ENCODE measurements at places on chromosomes 11 and 22.
A peak's percentile ranks its signal among the peaks of the same experiment; 100 is the strongest.

GRCh38 chr11:5507177-5507932, 2.4 kb downstream of the UBQLN3 start:
- no peak for DNase-seq

DNA sequence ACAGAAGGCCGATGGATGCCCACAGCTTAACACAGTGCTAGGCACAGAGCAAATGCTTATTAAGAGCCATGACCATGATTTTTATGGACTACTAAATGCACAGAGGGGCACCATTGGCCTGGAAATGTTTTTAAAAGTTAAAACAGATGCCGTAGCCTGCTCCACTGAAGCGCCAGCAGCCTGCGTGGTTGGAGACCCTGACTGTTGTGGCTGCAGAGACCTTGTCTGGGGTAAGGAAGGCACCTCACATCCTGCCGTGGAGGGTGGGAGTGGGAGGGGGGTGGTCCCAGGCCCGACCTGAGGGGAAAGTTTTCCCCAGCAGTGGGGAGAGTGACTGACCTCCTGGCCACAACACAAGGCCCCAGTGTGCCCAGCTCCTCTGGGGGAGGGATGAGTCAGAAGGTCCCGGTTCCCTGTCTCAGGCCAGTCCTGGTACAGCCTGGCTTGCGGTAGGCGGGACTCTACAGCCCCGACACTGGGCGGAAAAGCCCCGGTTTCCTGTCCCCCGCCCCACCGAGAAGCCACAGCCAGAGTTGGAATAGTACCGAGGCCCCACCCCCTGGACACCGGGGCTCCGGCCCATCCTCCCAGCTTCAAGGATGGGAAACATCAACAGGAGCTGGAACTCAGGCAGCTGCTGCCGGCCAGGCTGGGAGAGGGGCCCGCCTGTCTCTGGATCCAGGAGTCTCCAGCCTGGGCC, 7.0 kb downstream of the CHST1 start:
- no peak for DNase-seq

GRCh38 chr11:63635762-63636465, 21.7 kb upstream of the PLAAT3 start:
- DNase-seq: peak; percentile 33

GRCh38 chr11:126280595-126280994, 2.3 kb upstream of the TIRAP start:
- DNase-seq: no peak

GRCh38 chr11:128757235-128757711, 63.4 kb downstream of the FLI1 start:
- peak; percentile 35 for DNase-seq

- DNase-seq: no peak
Measured at GRCh38 chr11:19419021-19419750, 178.4 kb upstream of the E2F8 start.

- no peak for DNase-seq
Measured at GRCh38 chr11:118783724-118784495, 7.1 kb downstream of the DDX6 start.

- DNase-seq: no peak
Measured at GRCh38 chr11:17368551-17368950, 17.0 kb downstream of the NCR3LG1 start.

DNA sequence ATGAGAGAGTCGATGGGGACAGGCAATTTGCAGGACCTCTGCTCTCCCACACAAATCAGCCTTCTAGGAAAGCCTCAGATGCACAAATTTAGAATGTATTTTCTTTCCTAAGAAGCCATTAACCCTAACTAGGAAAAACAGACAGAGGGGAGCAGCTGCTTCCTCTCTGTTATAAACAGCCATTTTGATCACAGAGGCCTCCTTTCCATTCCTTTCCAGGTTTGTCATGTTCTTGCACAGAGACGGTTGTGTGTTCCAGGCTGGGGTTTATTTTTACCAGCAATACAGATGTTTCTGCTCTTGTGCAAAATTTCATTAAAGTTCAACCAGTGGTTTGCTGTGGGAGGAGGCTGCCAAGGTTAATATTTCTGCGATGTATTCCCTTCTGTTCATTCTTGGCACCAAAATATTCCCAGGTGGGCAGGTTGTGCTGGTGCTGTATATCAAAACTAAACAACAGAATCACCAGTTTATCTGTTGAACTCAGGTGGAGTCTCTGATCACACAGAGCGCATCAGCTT, 90.2 kb downstream of the NAV2 start:
- DNase-seq: no peak

DNA sequence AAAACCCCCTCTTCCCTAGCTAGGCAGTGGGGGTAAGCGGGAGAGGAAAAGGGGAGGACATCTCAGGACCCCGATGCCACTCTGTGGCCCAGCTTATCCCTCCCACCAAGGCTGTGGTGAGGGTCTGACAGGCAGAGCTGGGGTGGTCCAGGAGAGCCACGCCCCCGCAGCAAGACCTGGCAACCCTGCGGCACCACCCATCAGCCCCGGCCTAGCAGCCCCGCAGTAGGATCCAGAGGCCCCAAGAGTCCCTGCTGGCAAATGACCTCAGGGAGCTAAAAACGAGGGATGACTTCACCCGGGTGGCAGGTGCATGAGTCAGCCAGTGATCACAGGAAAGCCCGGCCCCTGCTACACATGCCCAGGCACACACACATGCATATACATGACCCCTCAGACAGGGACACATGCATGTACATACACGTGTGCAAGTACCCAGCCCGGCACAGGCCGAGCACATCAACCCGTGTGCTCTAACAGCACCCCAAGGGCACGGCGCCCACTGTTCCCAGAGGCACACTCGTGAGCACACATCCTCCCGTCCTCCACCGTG, 32.3 kb downstream of the ARVCF start:
- DNase-seq: no peak

DNA sequence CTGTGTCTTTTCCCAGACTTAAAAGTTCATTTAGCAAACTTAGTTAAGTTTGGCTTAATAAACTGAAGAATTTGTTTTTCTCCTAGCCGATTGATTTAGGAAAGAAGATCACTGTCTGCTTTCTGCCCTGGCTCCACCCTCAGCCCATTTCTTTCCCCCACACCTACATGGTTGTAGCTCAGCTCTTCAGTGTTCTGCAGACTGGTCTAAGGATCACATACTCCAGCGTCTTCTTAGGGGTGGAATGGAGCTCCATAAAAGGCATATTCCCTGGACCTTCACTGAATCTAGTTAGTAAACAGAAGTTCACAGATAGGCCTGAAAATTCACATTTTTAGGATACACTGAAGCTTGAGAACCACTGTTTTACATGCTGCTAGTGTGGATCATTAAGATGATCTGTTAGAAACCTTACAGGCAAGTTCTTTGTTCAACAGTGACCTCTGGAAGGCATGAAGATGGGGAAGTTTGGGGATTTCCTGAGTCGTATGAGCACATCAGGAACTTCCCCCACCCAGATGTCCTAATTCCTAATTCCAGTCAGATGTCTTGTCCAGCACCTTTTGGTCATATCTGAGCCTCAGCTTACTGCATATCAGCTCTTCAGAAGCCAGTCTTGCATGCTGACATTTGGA, 16.8 kb downstream of the PIWIL4 start:
- DNase-seq: no peak

- no peak for DNase-seq
Measured at GRCh38 chr11:64089493-64089892, 53.8 kb downstream of the FLRT1 start.

DNA sequence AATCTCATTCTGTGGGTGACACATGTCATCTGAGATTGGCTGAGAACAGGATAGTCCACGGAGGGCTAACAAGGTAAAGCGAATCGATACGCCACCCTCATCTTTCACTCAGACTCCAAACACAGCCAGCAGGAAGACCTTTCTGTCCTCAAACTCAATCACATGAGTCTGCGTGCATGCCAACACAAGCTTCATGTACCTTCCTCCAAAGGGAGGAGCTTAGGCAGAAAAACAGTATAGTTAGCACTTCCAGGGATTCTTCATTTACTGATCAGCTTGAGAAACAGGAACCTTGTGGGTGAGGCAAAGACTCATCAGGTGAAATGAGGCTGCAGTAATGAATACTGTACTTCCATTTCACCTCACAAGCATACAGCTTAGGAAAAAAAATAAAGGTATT, 767.1 kb upstream of the API5 start:
- DNase-seq: no peak

DNA sequence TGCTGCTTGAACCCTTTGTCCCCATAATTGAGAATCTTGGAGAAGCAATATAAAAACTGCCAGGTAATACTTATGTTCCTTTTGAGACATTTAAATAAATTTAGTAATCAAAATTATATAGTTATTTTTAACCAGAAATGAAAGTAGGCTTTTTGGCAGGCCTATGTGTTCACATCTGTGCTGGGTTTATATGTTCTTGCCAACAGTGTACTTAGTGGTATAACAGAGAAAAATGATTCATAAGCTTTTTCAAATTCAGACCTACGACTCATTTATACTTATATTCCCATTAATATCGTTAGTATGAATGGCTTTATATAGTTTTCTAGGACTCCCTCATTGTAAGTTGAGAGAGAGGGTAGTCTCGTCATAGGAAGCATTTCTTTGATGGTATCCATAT, 79.0 kb downstream of the DDX10 start:
- DNase-seq: no peak

GRCh38 chr22:20937031-20937793, 20.0 kb downstream of the CRKL start:
- DNase-seq: no peak

DNA sequence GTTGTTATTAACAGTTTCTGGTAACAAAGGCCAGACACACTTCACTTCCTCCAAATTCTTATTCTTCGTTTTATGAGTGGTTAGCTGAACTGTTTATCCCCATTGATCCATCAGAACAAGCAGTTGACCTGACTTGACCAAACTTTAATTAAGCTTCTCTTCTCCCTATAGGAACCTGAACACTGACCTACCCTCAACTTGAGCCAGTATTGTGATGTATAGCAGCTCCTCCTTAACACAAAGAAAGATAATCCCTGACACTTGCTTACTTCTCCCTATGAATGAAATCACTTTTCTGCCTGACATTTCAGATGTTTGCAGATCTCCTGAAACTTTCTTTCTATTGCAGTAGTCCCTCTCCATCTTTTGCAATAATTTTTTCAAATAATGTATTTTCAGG, 41.9 kb downstream of the ANO5 start:
- DNase-seq: no peak

DNA sequence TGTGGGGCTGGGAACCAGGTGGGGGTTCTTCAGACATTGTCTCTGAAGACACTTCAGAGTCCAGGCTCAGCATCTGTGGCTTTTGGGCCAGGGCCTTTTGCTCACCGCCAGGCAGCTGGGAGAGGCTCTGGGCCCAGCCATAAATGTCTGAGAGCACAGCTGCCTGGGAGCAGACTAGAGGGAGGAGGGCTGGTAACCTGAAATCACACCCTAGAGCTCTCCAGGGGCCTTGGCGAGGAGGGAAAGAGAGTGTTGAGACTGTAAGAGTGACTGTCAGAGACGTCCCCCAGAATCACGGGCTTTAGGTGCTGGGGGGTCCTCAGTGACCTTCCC, 4.1 kb downstream of the TRABD start:
- no peak for DNase-seq

- DNase-seq: no peak
Measured at GRCh38 chr11:99422581-99423427, 402.1 kb downstream of the CNTN5 start.

- no peak for DNase-seq
Measured at GRCh38 chr11:10318527-10318802, 13.6 kb downstream of the ADM start.

GRCh38 chr11:1505480-1505879, 18.9 kb upstream of the MOB2 start:
- no peak for DNase-seq

DNA sequence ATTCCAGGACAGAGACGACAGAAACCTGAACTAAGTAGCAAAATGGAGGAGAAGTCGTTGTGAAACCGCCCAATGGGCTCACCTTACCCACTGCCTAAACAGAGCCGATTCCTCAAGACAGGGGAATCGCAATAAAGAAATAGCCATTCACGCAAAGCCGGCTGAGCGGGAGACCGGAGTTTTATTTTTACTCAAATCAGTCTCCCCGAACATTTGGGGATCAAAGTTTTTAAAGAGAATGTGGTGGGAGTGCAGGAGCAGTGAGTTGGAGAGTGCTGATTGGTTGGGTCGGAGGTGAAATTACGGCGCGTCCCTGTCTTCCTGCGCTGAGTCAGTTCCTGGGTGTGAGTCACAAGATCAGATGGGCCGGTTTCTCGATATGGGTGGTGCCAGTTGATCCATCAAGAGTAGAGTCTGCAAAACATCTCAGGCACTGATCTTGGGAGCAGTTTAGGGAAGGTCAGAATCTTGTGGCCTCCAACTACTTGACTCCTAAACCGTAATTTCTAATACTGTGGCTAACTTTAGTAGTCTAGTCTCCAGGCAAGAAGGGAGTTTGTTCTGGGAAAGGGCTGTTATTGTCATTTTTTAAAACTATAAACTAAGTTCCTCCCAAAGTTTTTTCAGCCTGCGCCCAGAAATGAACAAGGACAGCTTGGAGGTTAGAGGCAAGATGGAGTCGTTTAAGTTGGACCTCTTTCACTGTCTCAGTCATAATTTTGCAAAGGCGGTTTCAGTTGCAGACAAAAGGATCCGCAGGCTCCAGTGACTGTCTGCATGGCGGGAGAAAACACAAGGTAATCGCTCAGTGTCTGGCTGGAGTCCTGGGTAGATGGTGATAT, 34.1 kb downstream of the OR4D9 start:
- DNase-seq: no peak

DNA sequence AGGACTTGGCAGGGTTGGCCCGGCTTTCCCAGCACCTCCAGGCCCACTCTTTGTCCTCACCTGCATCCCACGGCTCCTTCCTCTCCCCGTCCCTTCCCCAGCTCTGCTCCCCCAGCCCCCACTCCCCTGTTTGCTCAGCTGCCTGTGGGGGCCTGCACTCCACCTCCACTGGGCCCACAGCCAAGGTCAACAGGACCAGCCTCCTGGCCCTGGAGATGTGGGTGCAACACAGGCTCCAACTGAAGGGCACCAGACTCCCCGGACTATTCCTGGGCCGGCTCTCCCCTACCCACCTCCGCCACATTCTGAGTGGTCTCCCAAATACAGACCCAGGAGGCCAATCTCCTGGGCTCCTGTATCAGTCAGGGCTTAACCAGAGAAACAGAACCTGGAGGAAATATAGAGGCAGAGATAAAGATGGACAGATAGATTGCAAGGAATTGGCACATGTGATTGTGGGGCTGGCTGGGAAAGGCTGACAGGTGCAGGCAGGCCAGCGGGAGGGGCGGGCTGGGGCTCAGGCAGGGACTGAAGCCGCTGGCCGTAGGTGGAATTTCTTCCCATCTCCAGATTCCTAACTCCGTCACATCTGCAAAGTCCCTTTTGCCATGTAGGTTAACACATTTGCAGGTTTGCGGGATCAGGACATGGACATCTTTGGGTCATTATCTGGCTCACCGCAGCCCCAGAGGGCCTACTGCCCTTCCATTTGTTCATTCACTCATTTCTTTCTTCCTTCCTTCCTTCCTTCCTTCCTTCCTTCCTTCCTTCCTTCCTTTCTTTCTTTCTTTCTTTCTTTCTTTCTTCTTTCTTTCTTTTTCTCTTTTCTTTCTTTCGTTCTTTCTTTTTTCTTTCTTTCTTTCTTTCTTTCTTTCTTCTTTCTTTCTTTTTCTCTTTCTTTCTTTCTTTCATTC, 45.8 kb upstream of the MYH9 start:
- no peak for DNase-seq

GRCh38 chr11:85663753-85664614, 945 bp downstream of the CREBZF start:
- peak; percentile 73 for DNase-seq

GRCh38 chr11:115255006-115255762, 249.0 kb downstream of the CADM1 start:
- DNase-seq: no peak
